ENCODE measurements at places on chromosomes 6 and 20.

GRCh38 chr6:45175272-45175671 lies 152.9 kb upstream of the RUNX2 start:
- no peak for DNase-seq

GRCh38 chr6:161511447-161512095 lies 237.7 kb upstream of the AGPAT4 start:
- DNase-seq, result no peak

GRCh38 chr6:38179794-38180430 lies 360.4 kb downstream of the ZFAND3 start:
- no peak for DNase-seq

DNA sequence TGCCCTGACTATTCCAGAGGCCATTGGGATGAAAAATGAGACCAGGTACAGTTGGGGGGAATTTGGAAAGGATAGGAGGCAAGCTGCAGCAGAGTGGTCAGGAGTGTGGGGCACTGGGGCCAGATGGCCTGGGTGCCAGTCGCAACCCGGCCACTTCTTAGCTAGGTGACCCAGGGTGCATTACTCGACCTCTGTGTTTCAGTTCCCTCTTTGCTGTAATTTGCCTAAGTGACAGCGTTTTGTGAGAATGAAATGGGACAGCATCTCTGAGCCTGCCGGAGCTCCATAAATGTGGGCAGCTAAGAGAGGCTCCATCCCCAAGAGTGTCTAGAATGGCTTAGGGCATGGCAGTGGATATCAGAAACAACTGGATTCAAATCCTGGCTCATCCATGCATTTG lies 13.9 kb downstream of the LRFN2 start:
- no peak for DNase-seq

DNA sequence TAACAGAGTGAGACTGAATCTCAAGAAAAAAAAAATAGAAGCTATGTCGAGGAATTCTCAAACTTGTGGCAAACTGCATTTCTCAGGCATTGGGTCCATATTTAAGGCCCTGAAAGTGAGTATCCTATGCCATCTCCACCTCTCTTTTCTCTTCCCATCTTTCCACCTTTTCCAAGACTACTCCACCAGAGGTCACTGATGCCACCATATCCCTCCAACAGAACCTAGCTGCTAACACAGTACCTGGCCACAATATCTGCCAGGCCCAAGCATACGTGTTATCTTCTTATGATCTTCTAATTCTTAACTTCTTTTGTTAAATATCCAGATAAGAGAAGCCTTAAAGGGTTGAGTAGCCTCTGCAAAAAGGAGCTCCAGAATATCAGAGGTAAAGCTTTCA lies 8.2 kb upstream of the ADGRF4 start:
- no peak for DNase-seq

GRCh38 chr20:23923891-23924435 lies 44.4 kb upstream of the CST5 start:
- no peak for DNase-seq

GRCh38 chr6:54366667-54367327 lies 58.6 kb downstream of the TINAG start:
- DNase-seq, result no peak

DNA sequence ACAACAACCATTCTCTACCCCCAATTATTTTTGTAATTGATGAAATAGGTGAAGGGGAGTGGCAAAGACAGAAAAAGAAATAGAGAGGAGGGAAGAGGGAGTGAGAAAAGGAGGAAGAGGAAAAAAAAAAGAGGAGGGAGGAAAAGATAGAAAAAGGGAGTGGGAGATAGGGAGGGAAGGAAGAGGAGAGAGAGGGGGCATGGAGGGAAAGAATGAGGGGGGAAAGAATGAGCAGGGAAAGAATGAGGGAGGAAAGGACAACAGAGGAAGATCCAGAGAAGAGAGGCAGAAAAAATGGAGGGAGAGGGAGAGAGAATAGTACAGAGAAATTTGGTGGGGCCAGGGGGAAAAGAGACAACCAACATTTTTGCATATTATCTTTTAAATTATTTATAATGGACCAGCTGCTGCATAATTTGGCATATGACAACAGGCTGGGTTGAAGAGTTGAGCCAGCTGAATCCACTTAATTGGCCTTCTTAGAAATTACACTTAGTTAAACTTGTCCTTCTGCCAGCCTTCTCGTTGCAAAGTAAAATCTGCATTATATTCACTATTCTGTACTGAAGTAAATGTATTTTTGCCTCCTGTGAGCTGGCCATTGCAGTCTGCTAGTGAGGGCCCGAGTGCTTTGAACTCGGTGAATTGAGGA lies 101.0 kb downstream of the ARHGAP18 start:
- DNase-seq, result no peak

- DNase-seq, result peak; percentile 51
Measured at GRCh38 chr6:160041608-160042007, 72.7 kb downstream of the IGF2R start.

DNA sequence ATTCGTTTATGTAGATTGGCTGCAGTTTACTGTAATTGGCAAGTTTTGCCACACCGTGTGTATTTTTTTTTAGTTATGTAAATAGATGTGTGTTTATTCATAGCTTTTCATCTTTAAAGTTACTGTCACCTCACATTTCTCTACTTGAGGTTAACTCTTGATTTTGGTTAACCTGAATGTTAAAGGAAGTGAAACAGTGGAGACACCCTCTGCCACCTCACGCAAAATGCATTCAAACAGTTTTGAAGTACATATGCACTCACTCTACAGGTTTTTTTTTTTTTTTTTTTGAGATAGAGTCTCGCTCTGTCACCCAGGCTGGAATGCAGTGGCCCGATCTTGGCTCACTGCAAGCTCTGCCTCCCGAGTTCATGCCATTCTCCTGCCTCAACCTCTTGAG lies 17.7 kb downstream of the OR2A4 start:
- DNase-seq, result no peak

DNA sequence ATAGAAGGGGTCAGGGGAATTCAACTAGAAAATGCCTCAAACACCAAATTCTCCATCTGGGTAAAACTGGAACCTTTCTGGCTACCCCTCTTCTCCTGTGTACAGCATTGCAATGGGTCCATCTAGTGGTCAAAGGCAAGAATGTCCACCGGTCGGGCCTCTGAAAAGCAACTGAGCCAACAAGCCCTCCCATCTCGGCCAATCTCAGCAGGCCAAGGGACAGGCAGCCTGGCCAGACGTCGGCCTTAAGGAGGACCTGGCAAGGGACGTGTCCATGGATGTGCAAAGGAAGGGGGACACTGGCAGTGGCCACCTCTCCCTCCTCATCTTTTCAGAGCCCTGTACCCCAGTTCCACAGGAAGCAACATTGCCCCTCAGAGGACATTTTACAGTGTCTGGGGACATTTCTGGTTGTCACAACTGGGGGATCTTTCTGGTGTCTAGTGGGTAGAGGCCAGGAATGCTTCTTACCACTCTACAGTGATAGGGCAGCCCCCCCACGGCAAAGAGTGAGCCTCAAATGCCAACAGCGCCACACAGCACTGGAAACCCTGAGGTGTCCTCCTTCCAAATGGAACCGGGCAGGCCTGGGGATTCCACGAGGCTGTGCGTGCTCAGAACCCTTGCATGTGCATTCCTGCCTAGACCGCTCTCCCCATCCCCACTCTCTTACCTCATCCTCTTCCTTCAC lies 99.8 kb upstream of the FOXA2 start:
- peak; percentile 12 for DNase-seq

DNA sequence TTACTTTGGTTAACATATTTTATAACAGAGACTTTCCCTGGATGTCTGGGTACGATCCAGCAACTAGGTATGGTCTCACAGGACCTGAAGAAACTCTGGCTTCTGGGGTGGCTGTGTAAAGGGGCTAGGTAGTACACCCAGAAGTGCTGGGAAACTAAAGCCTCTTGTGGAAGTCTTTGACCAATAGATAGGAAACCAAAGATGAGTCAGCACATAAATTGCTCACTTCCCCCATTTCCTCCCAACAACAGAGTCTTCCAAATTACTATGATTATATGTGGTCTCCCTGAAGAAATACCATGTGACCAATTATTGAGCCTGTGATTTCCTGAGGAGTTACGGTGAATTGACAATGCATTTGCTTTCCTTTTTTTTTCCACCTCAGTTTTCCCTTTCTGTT lies 26.8 kb upstream of the TBX18 start:
- DNase-seq, result no peak

DNA sequence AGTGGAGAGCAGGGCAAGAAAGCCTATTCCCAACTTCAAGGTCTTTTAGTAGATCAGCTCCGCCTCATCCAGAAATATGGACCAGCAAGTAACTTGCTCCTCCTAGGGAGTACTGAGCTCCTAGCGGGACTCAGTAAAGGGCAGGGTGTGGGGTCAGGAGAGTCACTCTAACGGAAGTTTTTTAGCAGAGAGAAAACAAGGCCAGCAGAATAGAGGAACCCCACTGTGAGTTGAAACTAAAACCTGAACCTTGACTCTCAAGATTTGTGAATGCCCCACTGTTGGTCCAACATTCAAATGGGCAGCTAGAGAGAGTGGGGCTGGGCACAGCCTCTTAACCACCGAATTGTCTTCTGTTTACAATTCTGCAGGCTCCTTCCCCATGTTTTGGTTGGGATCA lies 244.8 kb downstream of the FARS2 start:
- no peak for DNase-seq

Data from DMS79 treated with DMSO at 0.1 percent for 48 hours (cell line).